ENCODE measurements at places on chromosomes 12 and 14. TPM values are rescaled to one million over a fixed set of nuclear protein-coding genes. Genes with fewer than 3 reads are reported as not detected.

The ESPL1 gene
- total RNA-seq: 0.93 TPM

The GUCY2C gene
- not detected for total RNA-seq

The OTOGL gene
- 0.36 TPM for total RNA-seq

DNA sequence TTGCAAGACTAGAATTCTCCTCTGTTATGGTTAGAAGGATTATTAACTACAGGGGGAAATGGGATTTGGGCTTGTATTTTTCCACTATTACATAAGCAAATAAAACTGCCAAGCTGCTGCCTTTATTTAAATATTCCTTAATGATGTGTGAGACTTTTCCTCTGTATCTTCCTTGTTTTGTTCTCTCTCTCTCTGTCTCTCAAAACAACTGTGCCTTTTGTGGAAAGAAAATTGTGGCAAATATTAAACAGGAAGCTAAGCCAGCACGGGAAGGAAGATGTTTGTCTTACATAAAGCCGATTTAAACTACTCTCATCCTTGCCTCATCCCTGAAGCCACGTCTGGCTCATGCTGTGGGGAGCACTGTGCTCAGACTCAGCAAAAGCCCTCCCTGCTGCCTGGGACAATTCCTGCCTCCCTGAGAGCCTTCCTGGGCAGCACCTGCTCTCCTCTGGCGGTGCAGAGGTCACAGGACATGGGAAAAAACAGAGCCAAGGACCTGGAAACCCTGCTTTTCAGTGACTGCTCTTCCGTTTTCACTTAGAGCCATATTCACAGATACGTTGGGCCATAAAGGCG, 237.2 kb downstream of the SLC15A4 start:
- no peak for DNase-seq

DNA sequence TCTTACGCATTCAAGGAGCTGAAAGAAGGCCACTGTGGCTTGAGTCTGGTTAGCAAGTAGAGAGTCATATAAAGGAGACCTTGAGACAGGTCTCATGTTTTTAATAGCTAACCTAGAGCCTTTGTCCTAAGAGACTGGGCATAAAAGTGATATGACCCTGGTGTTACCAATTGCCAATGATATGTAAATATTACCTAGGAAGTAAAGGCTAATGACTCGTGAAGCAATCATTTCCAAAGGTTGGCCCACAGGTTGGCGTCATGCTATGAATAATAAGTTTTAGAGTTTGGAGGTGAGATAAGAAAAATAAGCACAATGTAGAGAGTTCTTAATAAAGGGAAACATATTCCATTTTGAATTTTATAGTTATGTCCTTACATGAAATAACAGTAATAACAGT, 116.6 kb upstream of the PLEKHA5 start:
- no peak for DNase-seq

DNA sequence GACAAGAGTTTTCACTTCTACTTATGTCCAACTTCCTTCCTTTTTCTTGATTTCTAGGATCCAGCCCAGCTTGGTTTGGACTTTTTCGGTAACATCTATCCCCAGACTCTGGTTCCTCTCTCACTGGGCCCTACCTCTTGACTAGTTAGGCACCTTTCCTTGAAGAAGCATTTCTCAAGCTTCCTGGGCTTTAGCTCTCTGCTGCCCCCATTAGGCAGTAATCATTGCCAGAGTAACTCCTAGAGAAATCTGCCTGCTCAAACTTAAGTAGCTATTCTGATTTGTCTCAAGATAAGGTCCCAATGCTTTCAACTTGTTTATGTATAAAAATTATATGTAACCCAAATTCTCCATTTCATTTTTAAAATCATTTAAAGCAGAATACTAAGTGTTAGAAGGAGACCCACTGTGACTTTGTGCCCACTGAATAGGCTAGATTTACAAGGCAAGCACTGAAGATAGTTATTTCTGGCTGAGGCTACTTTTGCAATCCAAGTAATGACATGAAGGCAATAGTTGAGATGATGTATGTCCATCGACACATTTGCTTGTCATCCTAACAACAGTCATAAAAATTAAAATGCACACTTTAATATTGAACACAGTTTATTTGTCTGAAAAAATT, 275.0 kb upstream of the G2E3 start:
- DNase-seq: no peak

DNA sequence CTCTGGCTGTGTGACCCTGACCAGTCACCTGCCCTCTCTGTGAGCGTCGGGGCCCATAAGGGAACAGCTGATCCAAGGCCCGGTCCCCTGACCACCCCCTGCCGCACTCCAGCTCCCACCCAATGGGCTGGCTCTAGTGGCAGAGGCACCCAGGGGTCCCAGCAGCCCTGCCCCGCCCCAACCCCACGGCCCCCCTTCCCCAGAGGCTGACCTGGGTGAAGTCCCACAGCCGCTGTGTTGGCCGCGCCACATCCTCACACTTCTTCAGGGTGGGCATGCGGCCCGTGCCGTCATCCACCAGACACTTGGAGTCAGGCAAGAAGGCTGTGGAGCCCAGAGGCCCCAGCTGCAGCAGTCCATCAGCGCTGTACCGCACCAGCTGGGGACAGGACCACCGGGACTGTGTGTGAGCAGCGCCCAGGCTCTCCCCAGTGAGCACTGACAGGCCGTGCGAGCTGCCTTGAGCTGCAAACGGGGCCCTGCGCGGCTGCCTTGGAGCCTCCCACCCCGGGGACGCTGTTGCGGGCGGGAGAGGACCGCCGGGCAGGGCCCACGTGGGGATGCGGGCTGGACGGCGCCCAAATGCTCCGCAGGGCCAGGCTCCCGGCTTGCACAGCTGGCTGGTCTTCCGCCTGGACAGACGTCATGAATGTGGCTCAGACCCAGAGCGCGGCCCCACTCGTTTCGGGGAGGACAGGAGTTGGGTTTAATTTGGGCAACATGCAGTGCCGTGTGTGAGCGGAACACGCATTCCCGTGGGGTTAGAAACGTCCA, 53.5 kb downstream of the NOC4L start:
- DNase-seq: no peak

DNA sequence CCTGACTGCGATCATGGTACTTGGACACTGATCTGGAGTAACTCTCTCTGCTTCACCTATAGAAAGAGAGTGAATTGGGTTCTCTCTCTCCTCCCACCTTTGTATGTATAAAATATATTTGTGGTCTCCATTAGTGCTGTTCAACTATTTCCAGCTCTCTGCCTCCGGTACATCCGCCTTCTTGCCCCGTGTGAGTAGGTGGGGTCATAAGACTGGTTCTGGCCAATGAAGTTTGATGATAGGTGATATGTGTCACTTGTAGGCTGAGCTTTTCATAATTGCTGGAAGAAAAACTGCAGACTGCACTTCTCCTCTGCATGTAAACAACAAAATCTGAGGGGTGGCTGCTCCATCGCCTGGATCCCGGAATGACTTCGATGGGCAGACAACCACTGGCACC, 210.4 kb downstream of the EXOC5 start:
- DNase-seq: no peak

GRCh38 chr14:101288436-101289229, 272.7 kb upstream of the DIO3 start:
- DNase-seq: no peak

GRCh38 chr14:101925152-101925551, 39.2 kb upstream of the DYNC1H1 start:
- DNase-seq: no peak

DNA sequence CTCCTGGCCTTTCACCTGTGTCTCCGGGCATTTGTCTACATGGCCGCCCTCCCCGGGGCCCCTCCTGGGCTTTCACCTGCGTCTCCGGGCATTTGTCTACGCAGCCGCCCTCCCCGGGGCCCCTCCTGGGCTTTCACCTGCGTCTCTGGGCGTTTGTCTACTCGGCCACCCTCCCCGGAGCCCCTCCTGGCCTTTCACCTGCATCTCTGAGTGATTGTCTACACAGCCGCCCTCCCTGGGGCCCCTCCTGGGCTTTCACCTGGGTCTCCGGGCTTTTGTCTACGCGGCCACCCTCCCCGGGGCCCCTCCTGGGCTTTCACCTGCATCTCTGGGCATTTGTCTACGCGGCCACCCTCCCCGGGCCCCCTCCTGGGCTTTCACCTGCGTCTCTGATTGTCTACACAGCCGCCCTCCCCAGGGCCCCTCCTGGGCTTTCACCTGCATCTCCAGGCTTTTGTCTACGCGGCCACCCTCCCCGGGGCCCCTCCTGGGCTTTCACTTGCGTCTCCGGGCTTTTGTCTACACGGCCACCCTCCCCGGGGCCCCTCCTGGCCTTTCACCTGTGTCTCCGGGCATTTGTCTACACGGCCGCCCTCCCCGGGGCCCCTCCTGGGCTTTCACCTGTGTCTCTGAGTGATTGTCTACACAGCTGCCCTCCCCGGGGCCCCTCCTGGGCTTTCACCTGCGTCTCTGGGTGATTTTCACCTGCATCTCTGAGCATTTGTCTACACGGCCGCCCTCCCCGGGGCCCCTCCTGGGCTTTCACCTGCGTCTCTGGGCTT, 68.0 kb upstream of the GALNT9 start:
- no peak for DNase-seq

- DNase-seq: no peak
These were observed 23.6 kb downstream of the RHOF start for GRCh38 chr12:121769831-121770301.

GRCh38 chr12:112153181-112153892, 28.0 kb downstream of the TRAFD1 start:
- no peak for DNase-seq

DNA sequence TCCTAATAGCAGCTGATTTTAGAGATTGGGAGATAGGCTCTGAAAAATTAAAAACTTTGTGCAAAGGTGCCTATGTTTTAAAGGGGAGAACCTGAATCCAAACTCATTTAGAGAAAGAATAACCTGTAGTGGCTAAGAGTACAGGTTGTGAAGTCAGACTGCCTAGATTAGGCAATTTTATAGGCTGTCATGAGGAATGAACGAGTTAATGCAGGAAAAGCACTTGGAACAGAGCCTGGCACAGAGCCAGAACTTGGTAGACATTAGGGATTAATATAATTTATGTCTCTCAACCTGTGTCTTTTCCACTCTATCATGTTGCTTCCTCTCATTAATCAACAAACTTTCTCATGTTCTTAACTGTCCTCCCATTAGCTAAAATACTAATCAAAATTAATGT, 98.1 kb downstream of the WIF1 start:
- no peak for DNase-seq

GRCh38 chr12:24554612-24555295, 394.1 kb downstream of the BCAT1 start:
- no peak for DNase-seq

- no peak for DNase-seq
These were observed 8.5 kb upstream of the CERS5 start for GRCh38 chr12:50175716-50176026.

DNA sequence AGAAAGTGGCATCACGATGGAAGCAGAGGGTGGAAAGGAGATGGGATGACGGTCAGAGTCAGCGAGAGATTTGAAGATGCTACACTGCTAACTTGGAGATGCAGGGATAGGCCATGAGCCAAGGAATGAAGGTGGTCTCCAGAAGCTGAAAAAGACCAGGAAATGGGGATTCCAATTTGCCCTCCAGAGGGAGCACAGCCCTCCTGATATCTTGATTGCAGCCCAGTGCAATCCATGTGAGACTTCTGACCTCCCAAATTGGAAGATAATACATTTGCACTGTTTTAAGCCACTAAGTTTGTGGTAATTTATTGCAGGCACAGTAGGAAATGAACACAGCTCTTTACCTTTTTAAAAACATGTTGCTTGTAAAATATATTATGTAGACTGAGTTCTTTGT, 549.5 kb downstream of the VRK1 start:
- DNase-seq: no peak

DNA sequence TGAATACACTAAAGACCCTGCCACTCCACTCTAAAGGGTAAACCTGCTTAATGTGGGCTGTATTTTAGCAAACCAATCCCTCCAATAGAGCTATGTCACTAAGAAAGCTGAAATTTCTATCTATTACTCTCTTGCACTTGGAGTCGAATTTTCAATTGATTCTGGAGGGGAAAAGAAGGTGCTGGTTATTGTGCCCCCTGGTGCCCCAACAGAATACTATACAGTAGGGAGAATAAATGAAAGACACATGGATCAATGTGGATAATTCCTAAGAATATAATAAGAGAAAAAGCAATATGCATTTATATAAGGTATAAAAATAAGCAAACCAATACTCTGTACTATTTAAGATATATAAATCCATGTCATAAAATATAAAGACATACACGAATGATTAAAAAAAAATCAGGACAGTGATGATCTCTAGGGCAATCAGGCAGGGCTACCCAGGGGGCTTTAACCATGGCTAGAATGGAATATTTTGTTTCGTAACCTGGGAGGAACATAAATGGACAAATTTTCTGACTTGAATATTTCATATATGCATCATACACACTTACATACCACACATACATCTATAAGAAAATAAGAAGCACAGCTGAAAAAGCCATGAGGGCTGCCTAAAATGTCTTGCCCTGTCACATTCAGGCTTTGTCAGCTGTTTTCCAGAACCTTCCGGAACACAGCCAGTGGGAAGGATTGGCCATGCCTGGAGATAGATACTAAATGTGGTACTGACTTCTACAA, 54.4 kb downstream of the EFCAB11 start:
- no peak for DNase-seq

- DNase-seq: no peak
These were observed 1.4 kb upstream of the SLC8A3 start for GRCh38 chr14:70190156-70190555.

DNA sequence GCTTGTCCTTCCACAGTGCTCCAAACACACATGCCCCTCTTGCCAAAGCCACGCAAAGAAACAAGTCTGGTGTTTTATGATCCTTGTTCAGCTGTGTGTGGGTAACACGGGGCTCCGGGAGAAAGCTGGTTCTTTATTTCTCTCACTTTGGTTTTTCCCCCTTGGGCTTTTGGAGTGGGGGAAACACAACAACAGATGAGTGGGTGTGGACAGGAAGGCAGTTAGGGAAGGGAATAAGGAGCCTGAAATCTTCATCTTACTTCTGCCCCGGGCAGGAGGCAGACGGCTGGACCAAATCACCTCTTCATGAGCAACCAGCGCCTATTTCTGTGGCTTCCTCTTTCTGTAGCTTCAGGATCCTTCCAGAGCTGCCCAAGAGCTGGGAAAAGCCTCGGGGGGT, 218.5 kb downstream of the PHETA1 start:
- DNase-seq: no peak

DNA sequence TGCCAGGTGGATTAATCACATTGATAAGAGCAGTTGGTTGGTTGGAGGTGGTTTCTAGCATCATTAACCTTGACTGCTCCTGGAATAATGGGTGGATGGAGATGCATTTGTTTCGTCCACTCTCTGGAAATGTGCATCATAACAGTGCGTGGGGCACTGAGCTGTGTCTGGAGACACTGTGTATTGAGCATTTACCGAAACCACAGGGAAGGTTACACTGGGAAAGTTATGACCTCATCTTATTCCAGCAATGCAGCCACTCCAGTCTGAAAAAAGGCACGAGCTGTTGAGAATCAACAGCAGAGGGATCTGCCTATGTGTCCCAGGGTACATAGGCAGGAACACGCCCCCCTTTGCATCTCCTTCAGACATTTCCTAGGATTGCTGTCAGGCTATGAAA, 27.2 kb downstream of the RNFT2 start:
- no peak for DNase-seq
